ENCODE measurements at places on chromosomes 12 and 14.
A peak's percentile ranks its signal among the peaks of the same experiment; 100 is the strongest.

DNA sequence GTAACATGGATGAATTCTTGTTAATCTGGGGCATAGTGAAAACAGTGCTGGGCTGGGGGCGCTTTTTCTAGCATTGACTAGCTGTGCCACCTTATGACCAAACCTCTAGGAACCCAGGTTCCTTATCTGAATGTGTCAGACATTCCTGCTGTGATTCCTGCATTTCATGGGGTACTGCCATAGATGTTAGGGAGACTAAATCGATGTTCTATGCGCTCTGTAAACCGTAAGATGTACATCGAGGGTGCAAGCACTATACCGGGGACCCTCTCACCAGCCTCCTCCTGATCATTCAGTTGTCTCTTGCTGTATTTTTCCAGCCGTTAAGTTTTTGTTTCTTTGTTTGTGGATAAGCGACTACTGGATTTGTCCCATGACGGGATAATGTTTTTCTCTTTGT is 170.9 kb upstream of the PARP11 start:
- no peak for DNase-seq

DNA sequence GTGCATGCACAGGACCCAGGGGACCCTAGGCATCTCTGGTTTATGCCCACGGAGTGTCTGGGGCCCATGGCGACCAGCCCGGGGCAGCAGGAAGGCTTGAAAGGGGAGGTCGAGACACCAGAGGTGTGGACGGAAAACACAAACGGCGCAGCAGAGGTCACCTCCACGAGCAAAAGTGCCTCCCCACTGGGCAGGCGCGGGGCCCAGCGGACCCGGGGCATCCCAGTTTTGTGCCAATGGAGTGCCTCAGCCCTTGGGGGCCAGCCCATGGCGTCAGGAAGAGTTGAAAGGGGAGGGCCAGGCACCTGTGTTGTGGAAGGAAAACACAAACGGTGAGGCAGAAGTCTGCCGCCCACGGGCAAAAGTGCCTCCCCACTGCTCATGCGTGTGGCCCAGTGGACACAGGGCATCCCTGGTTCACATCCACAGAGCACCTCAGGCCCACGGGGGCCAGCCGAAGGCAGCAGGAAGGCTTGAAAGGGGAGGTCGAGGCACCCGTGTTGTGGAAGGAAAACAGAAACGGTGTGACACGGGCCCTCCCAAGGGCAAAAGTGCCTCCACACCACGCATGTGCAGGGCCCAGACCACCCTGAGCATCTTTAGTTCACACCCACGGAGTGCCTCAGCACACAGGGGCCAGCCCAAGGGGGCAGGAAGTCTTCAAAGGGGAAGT is 378.8 kb downstream of the ALG10 start:
- peak; percentile 28 for DNase-seq

- no peak for DNase-seq
Measured at GRCh38 chr12:107302649-107303341, 209.4 kb upstream of the CRY1 start.

DNA sequence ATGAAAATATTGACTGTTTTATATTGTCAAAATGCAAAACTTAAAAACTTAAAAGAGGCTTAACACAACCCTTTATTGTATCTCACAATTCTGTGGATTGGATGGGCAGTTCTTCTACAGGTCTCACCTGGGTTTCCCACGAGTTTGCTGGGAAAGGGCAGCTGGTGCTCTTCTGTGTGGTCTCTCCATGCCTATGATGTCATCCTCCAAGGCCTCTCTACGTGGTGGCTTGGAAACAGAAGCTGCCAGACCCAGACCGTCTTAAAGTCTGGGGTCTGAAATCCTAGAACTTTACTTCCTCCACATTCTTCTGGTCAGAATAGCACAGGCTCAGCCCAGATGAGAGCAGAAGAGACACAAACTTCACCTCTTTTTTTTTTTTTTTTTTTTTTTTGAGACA is 36.5 kb upstream of the KICS2 start:
- no peak for DNase-seq

DNA sequence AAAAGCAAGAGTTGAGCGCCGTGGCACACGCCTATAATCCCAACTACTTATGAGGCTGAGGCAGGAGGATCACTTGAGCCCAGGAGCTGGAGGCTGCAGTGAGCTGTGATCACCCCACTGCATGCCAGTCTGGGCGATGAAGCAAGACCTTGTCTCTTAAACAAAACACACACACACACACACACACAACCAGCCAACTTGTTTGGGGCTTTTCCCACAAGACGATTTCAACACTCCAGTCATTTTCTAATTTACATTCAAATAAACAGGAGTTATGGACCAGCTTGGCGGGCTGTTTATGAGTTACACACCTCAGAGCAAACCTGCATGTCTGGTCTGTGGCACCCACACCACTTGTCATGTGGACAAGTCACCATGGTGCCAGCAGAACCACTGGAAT is 6.7 kb downstream of the GLTP start:
- no peak for DNase-seq

DNA sequence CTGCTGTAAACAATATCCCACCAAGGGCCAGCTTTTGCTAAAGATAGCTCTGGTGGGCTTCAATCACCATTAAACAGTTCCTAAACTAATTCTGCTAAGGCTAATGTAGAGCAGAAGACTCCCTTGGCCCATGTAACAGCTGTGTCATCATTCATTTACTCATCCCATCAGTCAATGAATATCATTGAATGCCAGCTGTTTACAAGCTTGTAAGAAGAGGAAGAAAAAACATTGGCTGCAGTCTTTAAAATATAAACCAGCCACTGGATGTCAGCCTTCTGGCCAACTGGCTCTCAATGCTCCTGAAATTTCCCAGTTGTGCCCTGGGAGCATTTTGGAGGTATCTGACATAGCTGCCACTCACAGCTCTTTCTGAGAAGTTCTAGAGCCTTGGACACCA is 18.0 kb upstream of the MAP3K9 start:
- no peak for DNase-seq

DNA sequence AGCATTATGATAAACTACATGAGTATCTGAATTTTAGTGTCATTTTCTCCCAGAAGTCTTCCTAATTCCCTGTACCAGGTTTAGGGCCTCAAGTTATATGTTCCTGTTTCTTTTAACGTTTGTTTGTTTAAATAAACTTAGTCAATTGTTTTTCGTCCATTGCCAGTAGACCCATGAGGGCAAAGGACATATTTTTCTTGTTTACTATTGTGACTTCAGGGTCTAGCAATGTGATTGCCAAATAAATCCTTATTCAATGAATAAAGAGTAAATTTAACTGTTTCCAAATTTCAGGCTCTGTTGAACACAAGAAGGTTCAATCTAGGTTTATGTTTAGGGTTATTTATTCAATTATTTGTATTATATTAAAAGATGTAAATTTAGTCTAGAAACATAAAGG is 391.6 kb upstream of the MGAT4C start:
- no peak for DNase-seq

- no peak for DNase-seq
Measured at GRCh38 chr14:68636597-68636996, 156.3 kb downstream of the ZFP36L1 start.

- peak; percentile 92 for DNase-seq
Measured at GRCh38 chr14:20469242-20469889, at the start of gene PNP. Gene PNP, plus strand, starts transcription at chr14:20469406. Its CDS starts 119 bp downstream, at chr14:20469525.

GRCh38 chr12:98325003-98325402 is 190.4 kb upstream of the TMPO start:
- no peak for DNase-seq

- no peak for DNase-seq
Measured at GRCh38 chr14:92401561-92401960, 78.6 kb downstream of the SLC24A4 start.

DNA sequence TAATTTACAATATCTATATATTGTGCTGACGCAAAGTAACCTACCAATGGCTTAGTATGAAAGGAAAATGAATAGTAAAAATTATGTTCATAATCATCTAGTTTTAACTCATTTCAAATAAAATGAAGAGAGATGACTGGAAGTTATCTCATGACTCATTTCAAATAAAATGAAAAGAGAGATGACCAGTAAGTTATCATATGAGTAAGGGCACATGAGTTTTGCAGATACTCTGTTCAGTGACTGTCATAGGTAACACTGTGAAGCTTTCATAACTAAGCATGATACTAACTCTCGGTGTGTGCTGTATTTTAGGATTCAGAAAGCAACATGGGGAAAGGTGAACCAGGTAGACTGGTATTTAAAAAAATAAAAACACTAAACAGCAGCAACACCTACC is 364.5 kb upstream of the DIO2 start:
- DNase-seq, result no peak

GRCh38 chr12:9606736-9607372 is 862 bp downstream of the KLRB1 start:
- DNase-seq, result no peak

DNA sequence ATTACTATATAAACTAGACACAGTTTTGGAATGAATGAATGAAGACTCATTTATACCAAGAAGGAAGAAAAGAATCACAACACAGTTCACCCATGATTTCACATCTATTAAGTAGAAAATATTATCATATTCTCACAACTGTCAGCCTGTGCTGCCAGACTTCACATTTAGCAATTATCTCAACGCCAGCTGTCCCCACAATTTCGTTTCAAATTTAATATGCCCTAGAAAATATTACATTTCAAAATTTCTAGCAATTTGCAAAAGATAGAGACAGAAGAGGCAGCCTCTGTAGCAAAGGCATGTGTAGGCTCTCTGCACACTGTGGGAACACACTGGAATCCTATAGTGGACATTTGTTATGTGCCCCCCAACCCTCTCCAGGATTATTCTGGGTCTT is 83.6 kb downstream of the ANKS1B start:
- no peak for DNase-seq

- DNase-seq, result peak; percentile 61
Measured at GRCh38 chr14:94079891-94080620, 946 bp downstream of the DDX24 start.

DNA sequence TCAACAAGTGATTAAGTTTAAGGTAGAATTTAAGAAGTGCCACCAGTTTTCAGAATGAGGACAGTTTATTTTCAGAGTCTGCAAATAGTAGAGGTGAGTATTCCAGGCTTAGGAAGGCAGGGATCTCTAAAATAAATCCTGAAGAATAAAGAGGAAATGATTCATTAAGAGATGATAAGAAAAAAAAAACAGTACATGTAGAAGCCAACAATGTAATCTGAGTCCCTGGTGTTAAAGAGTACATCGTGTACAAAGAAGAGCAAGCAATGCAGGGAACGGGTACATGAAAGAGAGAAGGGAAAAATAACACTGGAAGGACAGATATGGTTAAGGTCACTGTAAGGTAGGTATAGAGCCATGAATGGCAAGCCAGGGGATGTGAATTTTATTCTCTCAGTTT is 95.2 kb upstream of the FOXG1 start:
- DNase-seq, result no peak

DNA sequence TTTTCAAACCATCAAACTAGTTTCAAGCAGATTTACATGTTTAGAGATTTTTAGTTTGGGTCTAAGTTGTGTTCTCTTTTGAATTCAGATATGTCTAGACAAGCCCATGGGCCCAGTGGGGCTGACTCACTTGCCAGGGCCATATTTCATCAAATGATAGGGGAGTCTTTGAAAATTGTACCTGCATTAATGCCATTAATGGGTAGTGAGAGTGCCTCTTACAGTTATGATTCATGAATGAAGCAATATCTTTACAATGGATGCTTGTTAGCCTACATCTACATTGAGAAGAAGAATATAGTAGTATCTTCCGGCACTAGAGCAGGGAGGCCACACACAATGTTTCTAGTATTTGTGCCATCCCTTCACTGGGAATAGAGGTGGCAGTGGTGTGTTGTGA is 174.2 kb upstream of the E2F7 start:
- no peak for DNase-seq

- no peak for DNase-seq
Measured at GRCh38 chr12:88334271-88334670, 192.2 kb downstream of the TMTC3 start.

DNA sequence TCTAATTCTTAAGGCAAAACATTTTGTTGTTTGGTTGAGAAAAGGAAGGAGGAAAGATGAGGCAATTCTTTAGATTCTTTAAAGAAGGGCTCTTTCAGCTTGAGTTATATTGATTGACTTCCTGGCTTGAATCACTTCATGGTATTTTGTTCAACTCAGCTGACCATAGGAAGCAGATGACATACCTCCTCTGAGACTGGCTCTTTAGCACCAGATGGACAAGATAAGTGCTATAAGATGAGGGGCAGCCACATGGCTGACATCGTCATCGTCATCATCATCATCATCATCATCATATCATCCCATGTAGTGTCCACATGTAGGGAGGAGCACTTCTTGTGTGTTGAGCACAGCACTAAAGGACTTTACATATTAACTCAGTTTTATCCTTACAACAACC is 81.3 kb downstream of the SSPN start:
- no peak for DNase-seq

GRCh38 chr12:49985981-49986380 is 13.2 kb downstream of the AQP6 start:
- no peak for DNase-seq

GRCh38 chr12:88518863-88519403 is 61.3 kb downstream of the KITLG start:
- DNase-seq, result no peak

DNA sequence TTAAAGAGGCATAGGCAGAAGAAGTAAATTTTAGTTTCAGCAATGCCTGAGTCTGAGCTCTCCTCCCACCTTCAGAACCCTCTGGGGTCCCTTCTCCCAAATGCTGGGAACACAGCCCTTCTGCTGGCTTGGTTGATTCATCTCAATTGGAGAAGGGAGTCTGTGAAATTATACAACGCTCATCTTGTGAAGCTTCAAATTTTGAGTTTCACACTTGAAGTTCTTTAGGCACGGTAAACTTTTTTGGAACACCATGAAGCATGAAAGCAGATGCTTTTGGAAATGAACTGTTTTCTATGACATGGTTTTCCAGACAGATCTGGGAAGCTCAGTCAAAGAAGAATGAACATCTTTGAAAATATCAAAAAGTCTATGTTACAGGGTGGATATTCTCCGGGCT is 69.9 kb downstream of the TBK1 start:
- no peak for DNase-seq

DNA sequence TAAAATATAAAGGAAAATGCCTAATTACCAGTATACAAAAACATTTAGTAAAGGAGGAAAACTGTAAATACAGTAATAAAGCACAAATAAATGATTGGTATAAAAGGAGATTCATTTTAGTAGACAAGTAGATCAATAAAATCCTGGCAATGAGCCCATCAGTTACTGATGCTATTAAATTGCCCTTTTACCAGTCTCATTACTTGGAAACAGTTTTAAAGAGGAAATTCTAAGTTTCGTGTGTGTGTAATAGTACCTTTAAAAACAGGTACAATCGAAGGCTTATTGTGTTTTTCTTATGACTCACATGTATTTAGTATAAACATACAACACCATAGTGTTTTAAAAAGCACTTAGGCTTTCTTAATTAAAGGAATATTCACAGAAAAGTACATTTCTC is 46.4 kb upstream of the SYT10 start:
- no peak for DNase-seq

- no peak for DNase-seq
Measured at GRCh38 chr12:124768452-124769162, 95.1 kb downstream of the SCARB1 start.

GRCh38 chr14:104306450-104307040 is 168.2 kb downstream of the KIF26A start:
- no peak for DNase-seq

Data from activated naive CD4-positive, alpha-beta T cell treated with anti-CD3 and anti-CD28 coated beads, Interleukin-2, amount 50 U/mL, for 72 hours (primary cell).